MG63 (cell line): ENCODE measurements at places on chromosomes 12 and 14.

DNA sequence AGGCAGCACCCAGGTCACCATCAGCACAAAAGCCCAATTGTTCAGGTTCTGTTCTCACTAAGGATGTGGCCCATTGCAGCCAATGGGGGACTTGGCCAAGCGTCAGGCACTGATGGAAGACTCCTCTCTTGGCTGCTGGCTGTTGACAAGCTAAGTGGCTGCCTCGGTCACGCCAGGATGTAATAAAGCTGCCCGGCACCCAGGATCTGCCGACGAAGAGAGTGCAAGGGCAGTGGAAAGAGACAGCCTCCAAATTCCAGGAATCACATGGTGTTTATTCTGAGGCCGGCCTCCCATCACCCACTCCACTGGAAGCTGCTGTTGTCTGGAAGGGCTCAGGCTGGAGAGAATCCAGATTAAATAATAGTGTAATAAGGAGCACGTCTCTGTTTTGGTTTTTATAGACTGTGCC, 451.8 kb upstream of the TBX3 start:
- DNase-seq: peak; percentile 30

- peak; percentile 57 for DNase-seq
These were observed 106.1 kb downstream of the PAX9 start for GRCh38 chr14:36767603-36768281.

- no peak for DNase-seq
These were observed 154.1 kb downstream of the BTG1 start for GRCh38 chr12:91991399-91992187.

DNA sequence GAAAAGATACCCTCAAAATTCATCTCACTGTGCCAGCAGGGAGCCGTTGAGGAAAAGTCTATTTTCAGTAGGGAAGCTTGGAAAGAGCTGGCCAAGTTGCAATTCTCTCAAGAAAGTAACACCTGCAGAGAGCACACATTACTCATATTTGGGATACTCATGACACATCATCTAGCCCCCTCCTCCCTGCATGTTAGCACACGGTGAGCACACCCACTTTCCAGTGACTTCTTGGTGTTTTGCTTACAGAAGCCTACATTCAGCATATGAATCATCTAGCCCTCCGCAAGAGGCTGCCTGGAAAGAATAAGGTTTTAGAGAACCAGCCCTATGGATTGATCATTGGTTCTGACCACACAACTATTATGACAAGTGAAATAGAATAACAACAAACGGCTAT, 124.5 kb downstream of the PTPRO start:
- peak; percentile 55 for DNase-seq

DNA sequence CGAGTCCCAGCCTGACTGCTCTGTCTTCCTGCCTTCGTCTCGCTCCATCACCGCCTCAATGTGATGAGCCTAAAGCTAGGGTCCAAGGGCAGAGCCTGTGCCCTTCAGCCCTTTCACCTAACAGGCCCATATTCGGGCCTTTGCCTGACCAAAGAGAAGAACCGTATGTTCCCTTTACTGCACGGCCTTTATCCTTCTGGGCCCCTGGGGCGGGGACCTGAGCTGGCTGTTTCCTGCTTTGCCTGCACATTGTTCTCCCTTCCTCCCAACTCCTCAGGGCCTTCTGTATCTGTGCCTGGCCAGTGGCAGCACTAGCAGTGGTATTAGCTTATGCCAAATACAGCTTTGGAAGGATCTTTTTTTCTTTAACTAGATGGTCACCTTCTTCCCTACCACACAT, 8.5 kb upstream of the MYL6B start:
- DNase-seq: no peak

DNA sequence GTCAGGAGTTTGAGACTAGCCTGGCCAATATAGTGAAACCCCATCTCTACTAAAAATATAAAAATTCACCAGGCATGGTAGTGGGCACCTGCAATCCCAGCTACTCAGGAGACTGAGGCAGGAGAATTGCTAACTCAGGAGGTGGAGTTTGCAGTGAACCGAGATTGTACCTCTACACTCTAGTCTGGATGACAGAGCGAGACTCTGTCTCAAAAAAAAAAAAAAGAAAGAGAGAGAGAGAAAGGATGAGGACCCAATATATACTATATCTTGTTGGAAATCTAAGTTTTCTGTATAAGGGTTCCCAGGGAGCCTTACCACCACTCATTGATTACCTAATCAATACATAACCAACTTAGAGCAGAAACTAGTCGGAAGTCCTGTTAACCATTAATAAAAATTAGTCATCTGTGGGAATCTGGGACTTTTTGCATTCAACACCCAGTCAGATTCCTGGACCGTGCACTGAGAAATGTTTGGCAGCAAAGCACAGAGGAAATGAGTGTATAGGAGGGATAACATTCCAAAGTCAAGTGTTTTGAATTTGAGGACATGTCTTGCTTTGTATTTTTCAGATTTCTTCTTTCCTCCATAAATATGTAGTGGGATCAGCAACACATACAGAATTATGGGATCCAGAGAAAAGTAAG, 44.8 kb upstream of the NR2C1 start:
- peak; percentile 79 for DNase-seq

GRCh38 chr14:49950275-49951228, 57.7 kb downstream of the ARF6 start:
- no peak for DNase-seq

GRCh38 chr12:58159941-58160340, 218.6 kb downstream of the ATP23 start:
- no peak for DNase-seq

GRCh38 chr12:127362121-127362520, 904.8 kb upstream of the TMEM132C start:
- no peak for DNase-seq

GRCh38 chr12:66531766-66532165, 147.1 kb downstream of the GRIP1 start:
- DNase-seq: no peak

DNA sequence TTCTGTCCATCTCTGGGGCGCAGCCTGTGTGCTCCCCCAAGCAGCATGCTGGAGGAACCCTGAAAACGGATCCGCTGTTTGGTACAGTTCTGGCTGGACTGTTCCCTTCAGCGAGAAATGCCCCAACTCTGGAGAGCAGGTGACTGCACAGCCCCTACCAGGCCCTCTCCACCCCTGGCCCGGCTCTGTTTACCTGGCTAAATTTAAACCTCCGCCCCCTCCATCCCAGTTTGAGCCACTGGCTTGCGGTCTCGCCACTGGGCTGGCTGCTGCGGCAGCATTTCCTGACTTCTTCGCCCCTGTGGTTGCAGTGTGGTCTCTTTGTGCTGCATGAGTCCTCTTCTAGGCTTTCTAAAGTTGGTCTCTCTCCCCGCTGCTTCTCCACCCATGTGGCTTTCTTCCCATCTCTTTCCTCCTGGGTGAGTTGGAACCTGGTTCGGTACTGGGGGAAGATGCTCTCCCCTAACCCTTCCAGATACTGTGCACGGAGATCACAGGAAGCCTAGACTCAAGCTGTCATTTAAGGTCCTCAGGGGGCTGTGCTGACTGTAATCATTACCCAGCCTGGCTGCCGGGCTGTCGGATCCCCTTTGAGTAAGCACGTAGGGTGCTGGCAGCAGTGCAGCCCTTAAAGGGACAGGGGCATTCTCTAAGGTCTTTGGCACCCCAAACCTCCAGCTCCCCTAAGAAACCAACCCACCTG, 60.6 kb downstream of the FBXL14 start:
- DNase-seq: peak; percentile 52

- DNase-seq: no peak
These were observed 125.1 kb downstream of the GPR65 start for GRCh38 chr14:88130057-88130432.

DNA sequence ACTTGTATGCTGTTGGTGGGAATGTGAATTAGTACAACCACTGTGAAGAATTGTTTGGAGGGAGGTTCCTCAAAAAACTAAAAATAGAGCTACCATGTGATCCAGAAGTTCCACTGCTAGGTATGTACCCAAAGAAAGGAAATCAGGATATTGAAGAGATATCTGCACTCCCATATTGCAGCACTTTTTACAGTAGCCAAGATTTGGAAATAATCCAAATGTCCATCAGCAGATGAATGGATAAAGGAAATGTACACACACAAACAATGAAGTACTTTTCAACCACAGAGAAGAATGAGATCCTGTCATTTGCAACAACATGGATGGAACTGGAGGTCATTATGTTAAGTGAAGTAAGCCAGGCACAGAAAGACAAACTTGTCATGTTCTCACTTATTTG, 25.9 kb downstream of the TIGAR start:
- DNase-seq: no peak

DNA sequence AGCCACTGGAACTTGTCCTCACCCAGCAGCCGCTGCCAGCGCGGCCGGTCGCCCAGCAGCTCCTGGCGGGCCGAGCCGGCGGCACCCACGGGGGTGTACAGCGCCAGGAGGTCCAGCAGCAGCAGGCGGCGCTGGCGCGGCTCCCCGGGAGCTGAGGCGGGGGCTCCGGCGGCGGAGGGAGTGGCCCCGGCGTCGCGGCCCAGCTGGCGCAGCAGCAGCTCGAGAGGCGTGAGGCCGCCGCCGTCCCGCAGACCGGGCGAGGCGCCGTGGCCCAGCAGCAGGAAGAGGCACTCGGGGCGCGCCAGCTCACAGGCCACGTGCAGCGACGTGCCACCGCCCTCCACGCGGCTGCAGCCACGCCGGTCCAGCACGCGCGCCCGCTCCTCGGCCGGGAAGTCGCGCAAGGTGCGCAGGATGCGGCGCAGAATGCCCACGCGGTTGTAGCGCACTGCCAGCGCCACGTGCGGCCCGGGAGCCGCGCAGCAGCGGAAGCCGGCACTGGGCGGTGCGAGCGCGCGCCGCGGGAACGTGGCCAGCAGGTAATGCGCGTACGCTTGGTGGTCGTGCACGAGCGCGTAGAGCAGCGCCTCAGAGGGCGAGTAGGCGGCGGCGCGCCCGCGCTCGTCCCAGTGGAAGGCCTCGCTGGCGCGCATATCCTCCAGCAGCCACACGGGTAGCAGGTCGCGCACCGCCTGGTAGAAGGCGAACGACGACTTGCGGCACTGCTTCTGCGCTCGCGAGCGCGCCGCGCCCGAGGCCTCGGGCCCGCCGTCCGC, 2.3 kb downstream of the ANKRD9 start:
- DNase-seq: no peak

- DNase-seq: no peak
These were observed 344.2 kb downstream of the ATP23 start for GRCh38 chr12:58285551-58285950.

GRCh38 chr14:53963320-53964227, 6.9 kb upstream of the BMP4 start:
- no peak for DNase-seq

DNA sequence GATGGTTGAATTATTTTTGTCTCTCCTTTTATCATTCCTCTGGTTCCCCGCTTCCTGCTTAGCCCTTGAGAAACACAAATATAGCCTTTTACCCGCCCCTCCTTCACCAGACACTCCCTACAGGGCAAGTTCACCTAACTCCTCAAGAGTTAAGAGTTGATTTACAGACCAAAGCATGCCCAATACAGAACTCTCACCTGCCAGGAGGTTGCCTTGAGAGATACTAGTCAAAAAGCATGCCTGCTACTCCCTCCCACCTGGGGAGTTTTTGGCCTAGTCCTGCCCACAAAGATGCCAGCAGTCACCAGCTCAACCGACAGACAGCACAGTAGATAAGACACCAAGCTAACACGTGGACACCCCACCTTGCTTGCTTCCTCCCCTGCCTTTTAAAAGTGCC, 11.2 kb downstream of the LGMN start:
- no peak for DNase-seq

DNA sequence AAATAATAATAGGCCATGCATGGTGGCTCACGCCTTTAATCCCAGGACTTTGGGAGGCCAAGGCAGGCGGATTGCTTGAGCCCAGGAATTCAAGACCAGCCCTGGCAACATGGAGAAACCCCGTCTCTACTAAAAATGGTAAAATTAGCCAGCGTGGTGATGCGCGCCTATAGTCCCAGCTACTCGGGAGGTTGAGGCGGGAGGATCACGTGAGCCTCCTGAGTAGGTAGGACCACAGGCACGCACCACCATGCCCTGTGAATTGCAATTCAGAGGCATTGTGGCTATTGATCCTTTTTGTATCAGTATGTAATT, 2.3 kb downstream of the ARHGDIB start:
- no peak for DNase-seq

DNA sequence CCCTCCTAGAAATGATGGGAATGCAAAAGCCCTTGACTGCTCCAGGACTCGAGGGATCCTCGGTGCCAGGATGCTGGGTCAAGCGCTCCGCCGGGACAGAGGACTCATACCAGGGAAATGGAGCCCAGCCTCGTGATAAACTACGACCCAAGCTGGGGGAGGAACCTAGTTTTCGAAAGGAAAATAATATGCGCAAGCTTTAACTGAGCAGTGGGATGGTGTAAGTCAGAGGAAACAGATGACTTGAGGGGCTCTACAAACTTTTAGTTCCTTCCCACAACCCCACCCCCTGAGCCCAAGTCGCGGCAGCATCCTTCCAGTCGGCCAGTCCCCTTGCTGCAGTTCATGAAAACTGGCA, 654 bp upstream of the SUPT16H start:
- DNase-seq: no peak
